CD4-positive, alpha-beta T cell (primary cell): ENCODE measurements at places on chromosomes 2 and 18.

DNA sequence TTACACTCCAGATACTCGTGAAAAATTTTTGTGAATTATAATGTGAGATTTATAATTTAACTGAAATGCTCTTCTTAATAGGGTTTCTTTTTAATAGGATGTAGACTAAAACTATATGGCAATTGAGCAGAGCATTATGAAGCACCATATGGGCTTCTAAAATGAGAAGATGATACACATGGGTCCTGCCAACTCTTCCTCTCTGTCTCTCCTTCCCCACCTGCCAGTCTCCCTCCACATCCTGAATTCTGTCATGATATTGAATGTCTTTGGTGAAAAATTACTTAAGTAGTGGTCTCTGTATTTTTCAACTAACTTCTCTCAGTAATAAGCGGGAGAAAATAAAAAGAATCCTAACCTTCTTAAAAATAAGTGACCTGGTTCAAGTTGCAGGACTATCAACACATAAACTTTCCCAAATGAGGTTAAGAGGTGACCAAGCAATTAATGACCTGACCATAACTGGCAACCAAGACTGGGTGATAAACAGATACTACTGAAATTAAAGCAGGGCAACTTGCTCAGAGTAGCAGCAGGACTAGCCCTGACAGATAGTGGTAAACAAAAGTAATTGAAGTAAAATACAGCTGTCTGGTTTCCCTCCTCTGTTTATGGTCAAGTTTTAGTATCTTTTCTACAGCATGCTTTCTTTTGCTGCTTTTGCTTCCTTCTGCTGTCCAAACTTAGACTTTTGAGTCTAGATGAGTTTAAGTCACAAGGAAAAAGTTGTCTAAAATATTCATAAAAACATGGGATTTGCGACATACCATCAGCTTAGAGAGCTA is 117.1 kb upstream of the PDE1A start:
- H3K4me3 ChIP-seq: no peak overlapping the region
- no peak overlapping the region for H3K27ac ChIP-seq
- H3K4me1 ChIP-seq: no peaks in the 10 kb centered on the region

GRCh38 chr2:217365656-217366055 is 505.8 kb upstream of the TNP1 start:
- no peaks in the 10 kb centered on the region for H3K27me3 ChIP-seq
- no peaks in the 10 kb centered on the region for H3K4me1 ChIP-seq
- DNase-seq: no peak

DNA sequence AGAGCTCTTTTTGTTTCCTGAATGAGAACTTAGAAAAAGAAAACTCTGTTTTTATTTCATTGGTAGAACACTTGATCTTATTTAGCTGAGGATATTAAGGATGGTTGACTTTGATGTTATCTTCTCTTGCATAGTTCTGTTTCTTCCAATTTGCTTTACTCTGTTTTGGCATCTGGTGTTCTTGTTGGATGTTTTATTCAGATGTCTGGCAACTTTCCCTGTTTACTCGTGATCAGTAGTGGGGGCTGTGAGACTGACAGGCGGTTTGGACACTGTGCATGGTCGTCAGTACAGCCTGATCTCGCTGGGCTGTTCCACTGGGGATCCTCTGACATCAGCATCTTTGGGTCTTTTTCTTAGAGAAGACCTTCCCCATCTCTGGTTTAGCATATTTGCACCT is 100.1 kb downstream of the TSN start:
- H3K4me1 ChIP-seq: no peaks in the 10 kb centered on the region
- H3K27me3 ChIP-seq: peaks cover 11% of the 10 kb centered on the region
- H3K27ac ChIP-seq: no peak overlapping the region
- H3K4me3 ChIP-seq: no peak overlapping the region

GRCh38 chr2:191115391-191115790 is 35.4 kb downstream of the STAT4 start:
- peak; percentile 87 for DNase-seq
- H3K27me3 ChIP-seq: no peaks in the 10 kb centered on the region
- H3K27ac ChIP-seq: peak overlapping the region; percentile 55
- H3K4me1 ChIP-seq: peaks cover 17% of the 10 kb centered on the region
- peaks cover 24% of the 10 kb centered on the region for H3K36me3 ChIP-seq
- no peak overlapping the region for H3K4me3 ChIP-seq

DNA sequence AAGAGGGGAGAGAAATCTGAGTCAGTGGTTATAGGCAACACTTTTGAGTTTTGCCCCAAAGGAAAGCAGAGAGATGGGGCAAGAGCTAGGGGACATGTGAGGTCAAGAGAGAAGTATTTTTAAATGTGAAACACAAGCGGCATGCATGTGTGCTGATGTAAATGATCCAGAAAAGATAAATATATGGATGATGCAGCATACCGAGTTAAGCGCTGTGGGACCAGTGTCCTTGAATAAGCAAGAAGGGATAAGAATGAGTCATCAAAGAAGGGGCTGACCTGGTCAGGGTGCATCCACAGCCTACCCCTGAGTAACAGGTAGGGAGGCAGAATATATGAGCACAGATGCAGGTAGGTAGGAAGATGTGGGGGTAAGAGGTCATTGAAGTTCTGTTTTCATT is 180.9 kb downstream of the TRABD2A start:
- no peak for DNase-seq
- no peaks in the 10 kb centered on the region for H3K4me1 ChIP-seq
- H3K4me3 ChIP-seq: no peak overlapping the region
- no peak overlapping the region for H3K27ac ChIP-seq

DNA sequence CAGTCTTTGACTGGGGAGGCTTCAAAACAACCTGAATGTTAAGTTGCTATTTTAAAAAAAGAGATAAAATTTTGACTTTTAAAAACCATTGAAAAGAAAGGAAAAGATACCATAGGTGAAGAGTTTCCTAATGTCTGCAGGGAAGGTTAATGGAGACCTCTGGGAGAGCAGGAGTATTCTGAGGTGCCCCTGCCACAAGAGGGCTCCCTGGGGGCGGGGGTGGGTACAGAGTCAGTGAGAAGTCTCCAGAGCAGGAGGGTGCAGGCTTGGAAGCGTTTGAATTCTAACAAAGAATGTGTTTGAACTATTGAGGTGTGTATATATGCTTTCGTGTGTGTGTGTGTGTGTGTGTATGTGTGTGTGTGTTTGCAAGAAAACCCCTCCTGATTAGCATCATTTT is 46.7 kb upstream of the ST6GAL2 start:
- no peak for DNase-seq
- no peak overlapping the region for H3K27ac ChIP-seq
- no peaks in the 10 kb centered on the region for H3K36me3 ChIP-seq
- no peaks in the 10 kb centered on the region for H3K4me1 ChIP-seq

DNA sequence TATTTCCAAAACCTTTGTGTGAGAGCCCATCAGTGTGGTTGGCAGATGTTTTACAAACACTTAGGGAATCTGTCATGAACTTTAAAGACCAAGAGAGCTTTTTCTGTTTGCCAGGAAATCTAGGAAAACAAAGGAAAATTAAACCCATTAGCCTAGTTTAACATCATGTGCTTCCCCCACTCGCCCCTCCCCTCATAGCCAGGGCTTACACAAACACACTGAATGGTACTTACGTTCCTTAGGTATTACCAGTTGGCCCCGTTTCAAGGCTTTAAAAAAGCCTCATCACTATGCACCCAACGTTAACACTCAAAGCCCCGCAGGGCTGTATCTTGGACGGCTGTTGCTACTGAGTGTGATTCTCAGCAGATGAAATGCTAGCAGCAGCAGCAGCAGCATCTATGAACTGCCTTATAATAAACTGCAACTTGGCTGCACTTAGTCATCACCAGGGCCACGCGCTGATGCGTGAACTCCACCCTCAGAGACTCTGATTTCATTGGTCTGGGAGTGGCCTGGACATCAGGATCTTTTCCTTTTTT is 20.1 kb upstream of the TTC39C start:
- peak; percentile 20 for DNase-seq
- peaks cover 58% of the 10 kb centered on the region for H3K4me1 ChIP-seq
- peak overlapping the region; percentile 32 for H3K27ac ChIP-seq
- H3K27me3 ChIP-seq: no peaks in the 10 kb centered on the region
- H3K4me3 ChIP-seq: peak overlapping the region; percentile 50

DNA sequence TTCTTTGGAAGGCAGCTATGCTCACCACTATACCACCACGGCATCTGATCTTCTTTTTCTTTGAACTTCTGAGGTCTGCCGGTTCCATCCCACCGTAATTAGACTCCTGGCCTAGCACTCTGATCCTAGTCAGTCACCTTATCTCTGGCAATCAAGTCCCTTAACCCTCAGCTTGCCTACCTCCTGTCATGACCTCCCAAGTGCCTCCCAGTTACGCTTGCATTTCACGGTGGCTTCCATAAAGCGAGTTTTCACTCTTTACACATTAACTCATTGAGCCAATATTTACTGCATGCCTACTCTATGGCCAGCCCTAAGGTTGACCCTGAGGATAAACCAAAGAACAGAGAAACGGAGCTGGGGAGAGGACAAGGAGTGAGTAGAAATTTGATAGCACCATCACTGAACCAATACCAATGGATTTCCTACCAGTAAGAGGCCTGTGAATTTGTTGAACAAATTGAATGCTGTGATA is 37.8 kb upstream of the TMEM182 start:
- no peak overlapping the region for H3K27ac ChIP-seq
- no peaks in the 10 kb centered on the region for H3K4me1 ChIP-seq
- no peak overlapping the region for H3K4me3 ChIP-seq
- no peak for DNase-seq
- H3K36me3 ChIP-seq: peaks cover 73% of the 10 kb centered on the region

DNA sequence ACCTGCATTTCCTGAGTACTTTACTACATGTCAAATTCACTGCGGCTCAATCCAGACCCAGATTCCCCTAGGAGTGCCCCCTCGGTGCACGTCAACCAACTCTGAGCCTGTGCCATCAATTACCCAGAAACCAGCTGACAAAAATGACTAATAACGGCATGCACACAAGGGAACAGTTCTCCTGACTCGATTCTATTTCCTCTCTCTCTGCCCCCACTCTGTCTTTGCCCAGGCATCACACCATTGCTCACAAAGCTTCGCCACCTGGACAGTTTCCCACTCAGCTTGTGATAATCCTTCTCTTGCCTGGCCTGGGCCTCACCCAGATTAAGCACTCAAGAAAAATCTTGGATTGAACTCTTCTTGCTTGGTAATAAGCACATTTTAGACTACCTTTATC is 115.3 kb upstream of the NDUFV2 start:
- no peaks in the 10 kb centered on the region for H3K27me3 ChIP-seq
- H3K36me3 ChIP-seq: no peaks in the 10 kb centered on the region
- no peak overlapping the region for H3K27ac ChIP-seq
- no peak overlapping the region for H3K4me3 ChIP-seq
- no peak for DNase-seq

DNA sequence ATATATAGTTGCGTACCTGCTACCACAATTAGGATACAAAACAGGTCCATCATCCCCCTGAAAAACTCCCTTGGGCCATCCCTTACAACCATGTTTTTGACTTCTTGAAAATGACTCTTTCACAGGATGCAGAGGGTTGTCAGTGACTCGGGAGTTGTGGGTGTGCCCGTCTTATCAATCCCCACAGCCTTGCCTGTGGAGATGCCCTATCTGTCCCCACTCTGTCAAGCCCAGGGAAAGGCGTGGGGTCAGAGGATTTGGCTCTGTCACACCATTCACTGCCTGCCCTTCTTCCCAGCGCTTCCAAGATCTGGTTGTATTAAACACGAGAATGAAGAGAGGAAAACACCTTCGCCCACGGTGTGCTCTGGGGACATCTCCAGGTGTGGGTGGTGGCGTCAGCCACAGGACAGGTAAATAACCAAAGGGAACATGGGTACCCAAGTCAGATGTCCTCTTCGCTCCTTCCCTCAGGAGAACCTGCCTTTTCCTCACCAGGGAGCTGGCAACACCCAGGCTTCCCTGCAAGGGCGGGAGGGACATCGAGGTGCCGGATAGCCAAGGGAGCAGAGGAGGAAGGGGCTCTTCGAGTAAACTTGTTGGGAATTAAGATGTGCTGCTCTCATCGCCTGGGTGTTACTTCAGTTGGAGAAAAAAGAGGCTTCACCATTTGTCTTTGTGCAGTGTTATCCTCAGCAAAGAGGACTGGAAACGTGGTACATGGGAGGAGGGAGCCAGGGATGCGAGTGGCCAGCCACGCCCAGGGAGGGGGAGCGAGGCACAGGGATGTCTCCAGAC is 100.3 kb downstream of the B3GNT2 start:
- H3K27ac ChIP-seq: no peak overlapping the region
- DNase-seq: no peak
- no peaks in the 10 kb centered on the region for H3K4me1 ChIP-seq
- H3K27me3 ChIP-seq: no peaks in the 10 kb centered on the region
- no peaks in the 10 kb centered on the region for H3K36me3 ChIP-seq

GRCh38 chr18:12384261-12384660 is 7.2 kb upstream of the AFG3L2 start:
- no peaks in the 10 kb centered on the region for H3K4me1 ChIP-seq
- no peak for DNase-seq
- H3K27ac ChIP-seq: no peak overlapping the region
- H3K27me3 ChIP-seq: no peaks in the 10 kb centered on the region

- DNase-seq: no peak
- H3K27me3 ChIP-seq: no peaks in the 10 kb centered on the region
- no peaks in the 10 kb centered on the region for H3K36me3 ChIP-seq
- no peak overlapping the region for H3K27ac ChIP-seq
Measured at GRCh38 chr2:14960686-14961324, 328.3 kb downstream of the LRATD1 start.

- no peaks in the 10 kb centered on the region for H3K4me1 ChIP-seq
- no peak for DNase-seq
- H3K27ac ChIP-seq: no peak overlapping the region
- no peaks in the 10 kb centered on the region for H3K36me3 ChIP-seq
- no peaks in the 10 kb centered on the region for H3K27me3 ChIP-seq
- no peak overlapping the region for H3K4me3 ChIP-seq
Measured at GRCh38 chr2:120613742-120614571, 121.7 kb upstream of the GLI2 start.
